Activated T-helper 1 cell treated with Interleukin-2 at 50 U/mL for 16 hours (primary cell): ENCODE measurements at places on chromosomes 16 and 17.

GRCh38 chr16:8863594-8864424 lies 5.0 kb downstream of the CARHSP1 start:
- DNase-seq: no peak

DNA sequence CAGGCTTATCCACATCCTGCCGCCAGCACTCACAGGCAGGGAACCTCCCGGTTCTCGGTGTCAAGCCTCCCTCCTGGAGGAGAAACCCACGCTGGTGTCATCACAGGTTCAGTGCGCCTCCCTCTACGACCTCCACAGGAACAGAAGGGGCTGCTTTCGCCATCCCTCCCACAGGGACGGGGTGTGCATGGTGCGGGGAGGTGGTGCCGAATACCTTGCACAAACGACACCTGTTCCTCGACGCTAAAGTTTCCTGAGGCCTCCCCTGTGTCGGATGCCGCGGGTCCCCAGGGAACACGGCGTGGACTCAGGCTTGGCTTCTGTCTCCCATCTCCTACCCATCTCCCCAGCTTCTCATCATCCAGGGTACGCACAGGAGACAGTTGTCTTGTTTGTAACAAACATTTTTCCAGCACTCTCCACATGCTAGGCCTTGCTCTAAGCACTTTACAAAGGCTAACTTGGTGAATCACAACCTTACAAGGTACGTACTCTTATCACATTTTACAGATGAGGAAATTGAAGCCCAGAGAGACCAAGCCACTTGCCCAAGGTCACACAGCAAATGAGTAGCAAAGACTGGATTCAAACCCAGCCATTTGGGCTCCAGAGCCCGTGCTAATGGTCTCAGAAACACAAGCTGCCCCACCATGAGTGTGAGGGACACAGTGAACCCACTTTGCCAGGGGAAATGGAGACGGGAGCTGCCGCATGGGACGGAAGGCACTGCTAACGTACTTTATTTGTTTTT lies 271.6 kb downstream of the C16orf95 start:
- DNase-seq: no peak

- no peak for DNase-seq
These were observed 2.1 kb upstream of the ADCY7 start for GRCh38 chr16:50263940-50264929.

DNA sequence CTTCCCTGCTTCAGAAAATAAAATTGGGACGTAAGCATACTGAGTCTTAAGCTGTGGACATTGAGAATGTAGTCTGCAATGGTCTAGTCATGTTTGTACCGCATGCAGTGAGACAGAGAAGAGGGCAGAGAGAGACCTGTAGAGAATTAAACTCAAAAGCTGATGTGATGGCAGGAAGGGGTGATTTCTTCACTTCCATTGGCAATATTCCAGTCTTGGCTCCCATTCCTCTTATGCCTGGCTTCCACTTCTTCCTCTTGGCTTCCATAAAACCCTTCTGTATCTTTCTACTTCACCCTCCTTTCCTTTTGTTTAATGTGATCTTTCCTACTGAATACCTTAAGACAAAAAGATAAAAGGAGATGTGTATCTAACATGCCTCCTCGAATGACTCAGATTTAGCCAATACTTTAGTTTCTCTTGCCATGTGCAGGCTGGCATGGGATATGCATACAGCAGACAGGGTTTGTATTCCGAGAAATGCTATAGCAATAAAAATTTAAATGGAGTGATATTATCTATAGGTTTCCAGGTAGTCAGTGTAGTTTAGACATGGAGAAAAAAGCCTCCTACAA lies 423.1 kb upstream of the DYNLRB2 start:
- no peak for DNase-seq

DNA sequence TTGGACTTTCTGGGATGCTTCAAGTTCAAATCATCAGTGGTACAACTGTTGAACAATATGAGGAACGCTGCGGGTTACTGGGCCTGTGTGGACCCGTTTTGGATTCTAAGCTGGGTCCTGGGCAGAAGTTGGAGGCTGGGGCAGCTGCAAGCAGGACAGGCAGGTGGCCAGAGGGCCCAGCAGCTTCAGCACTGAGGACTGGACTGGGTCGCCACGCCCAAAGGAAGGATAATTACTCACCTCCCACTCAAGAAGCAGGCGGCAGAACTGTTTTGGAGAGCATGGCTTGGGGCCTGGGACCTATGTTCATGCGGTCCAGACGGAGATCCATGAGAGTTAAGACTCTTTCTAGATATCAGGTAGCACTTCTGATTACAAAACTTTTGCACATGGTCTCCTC lies 1.5 kb upstream of the ZNHIT3 start:
- no peak for DNase-seq

GRCh38 chr17:887551-888209 lies 91.9 kb downstream of the NXN start:
- no peak for DNase-seq

- no peak for DNase-seq
These were observed 9.8 kb upstream of the NAT9 start for GRCh38 chr17:74785981-74786360.

DNA sequence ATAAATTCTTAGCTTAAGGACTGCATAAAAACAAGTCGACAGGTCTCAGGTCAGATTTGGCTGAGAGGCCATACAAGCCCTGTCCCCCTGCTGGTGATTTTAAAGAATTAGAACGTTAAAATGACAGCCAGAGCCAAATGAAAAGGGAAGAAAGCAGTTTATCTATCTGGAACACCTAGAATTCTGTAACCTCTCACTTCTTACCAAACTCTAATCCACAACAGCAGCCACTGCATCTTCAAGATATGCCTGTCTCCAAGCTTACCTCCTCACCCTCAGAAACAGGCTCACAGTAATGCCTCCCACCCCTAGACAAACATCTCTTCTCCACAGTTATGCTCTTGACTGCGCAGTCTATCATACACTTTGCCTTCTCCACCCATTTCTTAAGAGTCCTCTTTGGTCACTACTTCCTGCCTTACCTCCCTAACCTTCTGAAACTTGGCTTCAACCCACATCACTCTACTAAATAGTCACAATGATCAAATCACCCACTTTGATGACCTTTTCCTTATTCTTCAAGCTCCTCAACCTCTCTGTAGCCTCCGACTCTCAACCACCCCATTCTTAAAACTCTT lies 14.2 kb downstream of the ANKFY1 start:
- no peak for DNase-seq

- DNase-seq: peak; percentile 99
These were observed at the start of gene CORO7 for GRCh38 chr16:4416200-4417032. Gene CORO7 (minus strand): TSS chr16:4416596. CDS start chr16:4416518, 78 bp downstream.

- DNase-seq: no peak
These were observed 32.0 kb upstream of the DNAH17 start for GRCh38 chr17:78609191-78609641.

- DNase-seq: no peak
These were observed 356.2 kb upstream of the SALL1 start for GRCh38 chr16:51507286-51507685.

GRCh38 chr16:8258523-8258922 lies 331.8 kb downstream of the TMEM114 start:
- no peak for DNase-seq

GRCh38 chr16:49824593-49824992 lies 31.3 kb downstream of the ZNF423 start:
- no peak for DNase-seq

- no peak for DNase-seq
These were observed 18.0 kb downstream of the ZFPM1 start for GRCh38 chr16:88471115-88471514.

DNA sequence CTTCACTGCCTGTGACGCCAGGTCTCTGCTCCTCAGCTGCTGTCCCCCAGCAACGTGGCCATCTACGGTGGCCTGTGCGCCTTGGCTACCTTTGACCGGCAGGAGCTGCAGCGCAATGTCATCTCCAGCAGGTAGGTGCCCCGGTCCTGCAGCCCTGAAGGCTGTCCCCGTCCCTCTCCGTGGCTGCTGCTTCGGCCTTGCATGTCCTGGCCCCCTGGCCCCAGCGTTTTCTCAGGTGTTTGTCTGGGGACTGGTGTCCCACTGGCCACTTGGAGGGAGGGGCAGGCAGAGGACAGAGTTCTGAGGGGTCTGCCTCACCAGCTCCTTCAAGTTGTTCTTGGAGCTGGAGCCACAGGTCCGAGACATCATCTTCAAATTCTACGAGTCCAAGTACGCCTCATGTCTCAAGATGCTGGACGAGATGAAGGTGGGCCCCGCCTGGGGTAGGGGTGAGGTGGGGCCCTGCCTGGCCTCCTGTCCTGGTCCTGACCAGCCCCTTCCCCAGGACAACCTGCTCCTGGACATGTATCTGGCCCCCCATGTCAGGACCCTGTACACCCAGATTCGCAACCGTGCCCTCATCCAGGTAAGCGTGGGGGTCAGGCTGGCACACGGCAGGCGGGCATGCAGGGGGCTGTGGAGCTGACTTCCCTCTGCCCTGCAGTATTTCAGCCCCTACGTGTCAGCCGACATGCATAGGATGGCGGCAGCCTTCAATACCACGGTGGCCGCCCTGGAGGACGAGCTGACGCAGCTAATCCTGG lies 4.4 kb downstream of the GPS1 start:
- no peak for DNase-seq

DNA sequence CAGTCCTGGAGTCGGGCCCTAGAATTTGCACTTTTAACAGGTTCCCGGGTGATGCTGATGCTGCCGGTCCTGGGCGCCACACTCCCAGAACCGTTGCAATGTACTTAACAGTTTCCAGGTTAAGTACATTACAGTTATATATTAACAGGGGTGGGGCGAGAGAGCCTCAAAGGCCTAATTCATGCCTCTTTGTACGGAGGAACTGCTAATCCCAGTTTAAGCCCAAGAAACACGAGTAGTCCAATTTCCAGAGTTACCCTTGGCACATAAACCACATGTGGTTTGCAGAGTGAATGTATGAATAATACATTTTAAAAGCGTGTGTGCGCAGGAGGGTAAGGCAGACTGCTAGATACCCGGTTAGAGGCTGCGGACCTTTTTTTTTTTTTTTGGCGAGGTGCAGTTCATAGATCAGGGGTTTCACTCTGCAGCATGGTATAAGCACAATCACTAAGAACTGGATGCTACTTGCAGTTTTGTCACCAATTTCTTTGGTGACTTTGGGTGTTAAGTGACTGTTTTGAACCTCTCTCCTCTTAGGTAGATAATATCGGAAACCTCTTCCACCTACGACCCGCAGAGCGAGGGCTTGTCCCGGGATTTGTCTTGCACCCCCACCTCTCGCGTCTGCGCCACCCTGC lies 713 bp downstream of the COX11 start:
- peak; percentile 32 for DNase-seq

- DNase-seq: no peak
These were observed 5.7 kb upstream of the TCAP start for GRCh38 chr17:39659279-39660010.
